CD4-positive, alpha-beta T cell treated with Interleukin-17A for 1 hour (primary cell): ENCODE measurements at places on chromosomes 16 and 17.

- DNase-seq = no peak
Observed at GRCh38 chr17:73281928-73282327, 20.2 kb upstream of the CPSF4L start.

- no peak for DNase-seq
Observed at GRCh38 chr17:7719661-7720060, 2.1 kb downstream of the DNAH2 start.

GRCh38 chr16:68469796-68470460, 21.6 kb upstream of the SMPD3 start:
- peak; percentile 5 for DNase-seq

DNA sequence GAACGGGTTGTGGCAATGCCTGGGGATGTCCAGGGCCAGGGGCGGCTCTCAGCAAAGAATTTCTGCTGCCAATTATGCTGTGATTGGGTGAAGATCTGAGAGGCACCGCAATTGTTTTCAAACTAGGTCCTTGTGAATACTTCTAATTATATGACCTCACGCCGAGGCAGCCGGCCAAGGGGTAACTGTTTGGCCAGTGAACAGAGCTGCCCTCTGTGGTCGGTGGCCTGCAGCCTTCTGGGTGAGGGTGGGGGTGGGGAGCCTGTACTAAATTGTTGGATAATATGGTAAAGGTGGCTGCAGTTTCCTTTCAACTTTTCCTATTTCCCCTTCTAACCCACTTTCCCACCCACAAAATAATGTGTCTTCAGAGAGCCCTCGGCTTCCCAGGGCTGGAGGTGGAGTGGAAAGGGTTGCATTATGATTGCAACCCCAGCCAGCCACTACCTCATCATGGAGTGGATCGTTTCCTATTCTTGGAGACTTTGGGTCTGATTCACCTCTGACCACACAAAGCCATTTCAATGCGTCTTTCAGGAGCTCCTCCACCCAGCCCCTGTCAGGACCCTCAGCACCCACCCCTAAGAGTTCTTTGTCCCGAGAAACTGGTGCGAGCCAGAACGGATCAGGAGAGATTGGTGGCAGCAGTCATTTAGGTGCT, 2.0 kb upstream of the DNAI2 start:
- no peak for DNase-seq

DNA sequence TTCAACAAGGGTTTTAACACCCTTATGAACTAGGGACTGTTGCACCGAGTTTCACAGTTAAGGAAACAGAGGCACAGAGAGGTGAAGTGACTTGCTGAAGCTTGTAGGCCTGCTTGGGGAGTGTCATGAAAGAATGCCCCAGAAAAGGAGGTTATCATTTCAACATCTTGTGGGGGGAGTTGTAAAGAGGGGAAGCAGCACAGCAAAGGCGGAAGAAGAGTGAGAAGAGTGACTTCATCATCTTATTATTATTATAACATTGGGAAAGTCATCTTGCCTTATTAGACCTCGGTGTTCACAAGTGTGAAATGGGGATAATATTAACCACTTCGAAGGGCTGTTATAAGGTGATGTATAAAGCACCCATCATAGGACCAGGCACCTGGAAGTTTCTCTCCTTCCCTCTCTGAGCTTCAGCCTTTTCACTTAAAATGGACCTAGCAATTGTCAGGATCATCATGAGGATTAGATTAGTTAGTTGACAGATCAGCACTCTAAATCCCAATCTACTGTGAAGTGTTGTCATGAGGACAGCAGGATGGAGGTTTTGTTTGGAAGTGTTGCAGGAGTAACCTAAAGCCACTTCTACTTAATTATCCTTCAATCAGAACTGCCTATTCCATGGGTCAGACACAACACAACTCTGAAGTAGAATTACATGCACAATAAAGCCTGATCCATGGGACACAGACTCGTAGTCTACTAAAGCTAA, 2.3 kb downstream of the CCL4 start:
- DNase-seq = peak; percentile 36

DNA sequence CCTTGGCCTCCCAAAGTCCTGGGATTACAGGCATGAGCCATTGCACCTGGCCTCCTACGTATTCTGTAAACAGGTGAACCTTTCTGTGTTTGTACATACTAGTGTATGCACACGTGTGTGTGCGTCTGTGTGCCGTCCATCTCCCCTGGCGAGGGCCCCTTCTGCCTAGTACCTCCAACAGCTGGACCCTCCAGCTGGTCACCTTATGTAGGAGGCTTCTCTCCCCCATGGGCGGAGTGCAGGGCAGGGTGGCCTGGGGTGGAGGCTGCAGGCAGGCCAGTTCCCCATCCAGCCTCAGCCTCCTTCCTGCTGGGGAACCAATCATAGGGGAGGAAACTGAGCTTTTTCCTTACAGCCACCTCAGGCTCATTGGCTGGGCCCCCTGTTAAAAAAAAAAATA, 24.4 kb upstream of the DOC2B start:
- DNase-seq = no peak

GRCh38 chr17:81403671-81404534, 8.6 kb downstream of the BAHCC1 start:
- DNase-seq = no peak

DNA sequence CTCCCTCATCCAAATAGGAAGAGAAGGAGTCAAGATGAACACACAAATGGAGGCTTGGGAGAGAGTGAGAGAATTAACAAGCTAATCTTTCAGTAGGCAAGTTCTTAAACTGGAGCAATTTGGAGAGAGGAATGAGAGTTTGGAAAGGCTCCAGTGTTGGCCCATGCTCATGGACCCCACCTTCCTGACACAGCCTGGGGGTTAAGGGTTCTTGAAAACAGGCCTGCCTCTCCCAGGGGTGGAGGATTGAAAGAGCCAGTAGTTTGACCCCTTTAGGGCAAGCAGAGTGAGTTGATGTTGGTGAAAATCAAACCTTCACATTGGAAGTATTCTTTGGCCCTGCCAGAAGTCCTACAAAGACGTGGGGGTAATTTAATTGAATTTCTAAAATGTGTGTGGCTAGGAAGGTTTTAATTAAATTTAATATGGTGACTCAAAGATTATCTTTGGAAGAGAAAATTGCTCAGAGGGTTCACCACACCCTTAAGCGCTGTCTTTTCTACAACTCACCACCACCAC, 5.8 kb downstream of the HOXB3 start:
- DNase-seq = no peak

- peak; percentile 86 for DNase-seq
Observed at GRCh38 chr17:38751808-38752307, 683 bp upstream of the PSMB3 start.

DNA sequence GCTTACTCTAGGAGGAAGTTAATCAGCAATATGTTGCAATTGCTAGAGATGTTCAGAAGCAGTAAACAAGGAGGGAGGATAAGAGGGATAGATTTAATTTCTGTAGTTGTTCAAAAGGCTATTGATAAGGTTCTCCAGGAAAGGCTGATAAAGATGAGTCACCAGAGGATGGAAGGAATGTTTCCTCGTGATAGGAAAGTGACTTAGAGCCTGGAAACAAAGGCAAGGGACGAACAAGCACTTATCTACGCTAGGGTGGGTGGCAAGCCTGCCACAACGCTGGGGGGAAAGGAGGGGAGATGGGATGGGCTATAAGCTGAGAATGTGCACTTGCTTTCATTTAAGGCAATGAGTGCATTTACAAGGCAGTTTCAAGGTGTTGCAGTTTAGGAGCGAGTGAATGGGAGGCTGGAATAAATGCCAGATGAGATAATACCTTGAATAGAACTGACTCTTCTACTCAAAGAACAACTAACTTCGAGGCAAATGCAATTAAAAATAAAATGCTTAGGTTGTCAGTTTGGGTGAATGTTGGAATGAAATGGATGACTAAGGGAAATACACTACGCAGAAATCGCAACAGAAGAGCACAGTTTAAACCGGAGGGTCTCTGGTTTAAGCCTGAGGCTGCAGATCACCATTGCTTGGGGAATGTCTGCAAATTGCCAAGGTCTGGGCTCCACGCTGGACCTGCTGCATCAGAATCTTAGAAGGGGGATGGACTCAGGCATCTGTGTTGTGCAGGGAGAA, 76.0 kb upstream of the RBBP6 start:
- no peak for DNase-seq

DNA sequence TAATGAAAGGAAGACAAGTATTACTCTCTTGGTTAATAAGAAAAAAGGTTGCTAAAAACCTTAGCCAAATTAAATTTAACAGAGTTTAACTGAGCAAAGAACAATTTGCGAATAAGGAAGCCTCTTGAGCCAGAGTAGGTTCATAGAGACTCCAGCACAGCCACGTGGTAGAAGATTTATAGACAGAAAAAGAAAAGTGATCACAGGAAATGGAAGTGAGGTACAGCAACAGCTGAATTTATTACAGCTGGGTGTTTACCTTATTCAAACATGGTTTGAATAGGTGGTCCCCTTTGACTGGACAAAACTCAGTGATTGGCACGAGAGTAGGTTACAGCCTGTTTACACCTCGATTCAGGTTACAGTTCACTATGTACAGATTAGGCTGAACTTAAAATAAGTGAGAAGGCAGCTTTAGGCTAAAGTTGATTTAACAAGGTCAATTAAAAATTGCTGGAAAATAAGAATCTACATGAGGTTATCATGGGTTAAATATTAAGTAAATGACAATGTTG, 3.3 kb upstream of the CCL15 start:
- DNase-seq = peak; percentile 8

- DNase-seq = no peak
Observed at GRCh38 chr17:65085397-65085796, 28.9 kb upstream of the GNA13 start.

DNA sequence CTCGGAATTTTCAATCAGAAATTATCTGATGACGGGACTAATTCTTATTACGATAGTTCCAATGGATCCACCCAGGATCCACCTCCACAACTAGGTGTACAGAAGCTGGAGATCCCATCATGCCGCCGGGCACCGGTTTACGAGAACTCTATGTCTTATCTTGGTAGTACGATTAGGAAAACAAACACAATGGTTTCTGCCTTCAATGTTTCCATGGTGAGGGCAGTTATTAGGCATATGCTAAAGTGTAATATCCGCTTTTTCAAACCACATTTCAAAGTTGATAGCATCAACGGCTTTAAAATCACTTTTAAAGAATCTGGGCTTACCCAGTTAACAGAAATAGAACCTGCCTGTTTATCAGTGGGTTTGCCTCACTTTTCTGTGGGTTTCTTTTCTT, 705.7 kb downstream of the MAF start:
- peak; percentile 72 for DNase-seq

DNA sequence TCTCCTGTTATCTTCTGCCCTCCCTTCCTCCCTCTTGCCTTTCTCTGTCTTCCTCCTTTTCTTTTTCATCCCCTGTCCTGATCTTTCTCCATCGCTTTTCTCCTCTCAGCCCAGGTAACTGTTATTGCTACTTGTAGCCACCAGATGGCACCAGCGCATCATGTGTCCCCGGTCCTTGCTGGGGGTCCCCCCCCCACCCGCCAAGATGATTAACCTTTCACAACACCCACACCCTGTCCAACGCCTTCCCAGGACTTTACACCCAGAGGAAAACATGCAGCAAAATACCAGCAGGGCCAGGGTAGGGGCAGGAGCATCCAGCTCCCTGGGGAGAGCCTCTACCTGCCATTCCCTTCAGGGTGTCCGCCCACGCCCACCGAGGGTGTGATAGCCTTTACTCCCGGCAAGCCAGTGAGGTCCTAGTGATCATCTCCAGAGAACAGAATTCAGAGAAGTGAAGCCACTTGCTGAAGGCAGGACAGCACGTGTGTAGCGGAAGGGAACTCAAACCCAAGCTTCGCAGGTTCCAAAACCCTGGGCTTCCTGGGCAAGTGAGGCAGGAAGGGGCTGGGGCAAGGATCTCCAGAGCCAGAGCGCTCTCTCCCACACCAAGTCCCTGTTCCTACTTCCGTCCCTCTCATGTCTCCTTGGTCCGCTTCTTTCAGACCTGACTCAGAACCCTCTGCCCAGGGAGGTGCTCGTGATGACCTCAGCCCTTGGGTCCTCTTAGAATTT, 13.4 kb upstream of the TAC4 start:
- DNase-seq = peak; percentile 63

- DNase-seq = no peak
Observed at GRCh38 chr17:56773124-56773523, 60.6 kb downstream of the C17orf67 start.

DNA sequence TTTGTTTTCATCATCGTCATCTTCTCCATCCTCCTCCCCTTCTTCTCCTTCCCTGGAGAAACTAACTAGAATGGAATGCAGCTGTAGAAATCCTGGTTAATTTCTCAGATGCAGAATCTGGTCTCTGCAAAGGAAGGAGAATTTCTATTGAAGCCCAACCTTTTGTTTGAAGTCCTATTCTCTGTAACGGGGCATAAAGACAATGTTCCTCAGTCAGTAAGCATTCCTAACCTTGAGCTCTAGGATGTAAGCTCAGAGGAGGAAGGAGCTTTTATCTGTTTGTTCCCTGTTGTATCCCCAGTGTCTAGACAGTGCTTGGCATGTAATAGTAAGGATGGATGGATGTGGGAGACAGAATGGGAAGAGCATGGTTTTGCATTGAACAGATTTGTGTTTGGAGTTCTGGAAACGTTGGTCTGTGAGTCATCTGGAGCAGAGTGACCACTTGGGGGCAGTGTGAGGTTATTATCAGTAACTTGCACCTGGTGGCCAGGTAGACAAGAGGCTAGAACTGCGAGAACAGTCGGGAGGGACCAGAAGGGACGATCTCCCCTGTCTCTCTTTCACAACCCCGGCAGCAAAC, 363.7 kb downstream of the SNX29 start:
- DNase-seq = peak; percentile 3

- no peak for DNase-seq
Observed at GRCh38 chr17:56440419-56440818, 153.1 kb upstream of the NOG start.

DNA sequence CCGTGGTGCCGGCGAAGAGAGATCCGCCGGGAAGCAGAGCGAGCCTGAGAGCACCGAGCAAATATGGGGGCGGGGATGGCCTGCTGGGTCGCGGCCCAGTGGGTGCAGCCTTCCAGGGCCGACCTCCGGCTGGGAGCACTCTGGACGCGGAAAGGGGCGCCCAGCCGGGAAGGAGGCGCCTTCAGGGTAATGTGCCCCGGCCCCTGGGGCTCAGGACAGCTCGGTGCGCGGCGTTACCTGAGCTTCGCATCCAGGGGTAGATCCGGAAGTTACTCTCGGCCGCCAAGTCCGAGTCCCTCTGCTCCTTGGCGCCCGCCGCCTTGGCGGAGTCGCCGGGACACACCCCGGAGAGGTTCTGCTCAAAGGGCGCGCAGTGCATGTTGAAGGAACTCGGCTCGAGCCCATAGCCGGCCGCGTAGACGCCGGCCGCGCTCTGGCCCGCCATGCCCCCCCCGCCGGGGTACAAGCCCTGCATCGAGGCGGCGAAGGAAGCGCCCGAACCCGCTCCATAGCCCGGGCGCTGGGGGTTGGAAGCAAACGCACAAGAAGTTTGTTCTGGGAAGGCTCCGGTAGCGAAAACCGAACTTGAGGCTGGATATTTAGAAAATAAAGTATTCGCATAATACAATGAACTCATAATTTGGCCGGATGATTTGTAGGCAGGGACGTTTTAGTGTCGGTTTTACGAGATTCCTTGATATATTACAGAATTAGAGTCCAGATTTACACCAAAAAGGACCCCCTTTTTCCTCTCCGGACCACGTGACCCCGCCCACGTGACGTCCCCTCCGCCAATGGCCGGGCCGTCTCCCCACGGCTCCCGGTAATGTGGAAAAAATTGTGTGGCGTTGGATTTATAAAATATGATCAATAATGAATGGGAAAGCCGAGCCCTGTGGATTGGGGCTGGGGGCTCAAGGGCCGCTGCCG, at the start of gene HOXB7:
HOXB7 (minus strand) TSS at position 736 of the 930 bp plus-strand sequence; CDS start at position 637, 99 bp downstream.
- DNase-seq = peak; percentile 64

- DNase-seq = no peak
Observed at GRCh38 chr17:58693208-58693607, 806 bp downstream of the RAD51C start.

GRCh38 chr16:63066552-63066951, 1030.3 kb upstream of the CDH8 start:
- DNase-seq = no peak
